ENCODE measurements at places on chromosomes 12 and 14.
A peak's percentile ranks its signal among the peaks of the same experiment; 100 is the strongest.

- DNase-seq, result no peak
Measured at GRCh38 chr12:113418213-113418879, 3.8 kb upstream of the SDSL start.

GRCh38 chr12:14249368-14249767 lies 116.1 kb upstream of the ATF7IP start:
- DNase-seq, result no peak

- no peak for DNase-seq
Measured at GRCh38 chr14:102857444-102857843, 65.0 kb upstream of the AMN start.

DNA sequence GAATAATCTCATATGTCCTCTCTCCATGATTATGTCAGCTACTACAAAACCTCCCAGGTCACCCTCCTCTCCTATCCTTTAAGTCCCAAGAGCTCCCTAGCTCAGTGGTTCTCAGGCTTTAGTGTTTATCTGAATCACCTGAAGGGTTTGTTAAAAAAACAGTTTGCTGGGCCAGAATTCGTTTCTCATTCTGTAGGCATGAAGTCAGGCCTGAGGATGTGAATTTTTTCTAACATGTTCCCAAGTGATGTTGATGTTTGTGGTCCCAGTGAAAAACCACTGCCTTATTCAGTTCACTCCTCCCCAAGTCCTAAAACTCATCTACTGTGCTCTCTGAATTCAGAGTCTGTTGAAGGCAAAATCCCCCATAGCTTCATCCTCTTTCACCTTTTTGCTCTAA lies 241.4 kb downstream of the ETNK1 start:
- DNase-seq, result no peak

DNA sequence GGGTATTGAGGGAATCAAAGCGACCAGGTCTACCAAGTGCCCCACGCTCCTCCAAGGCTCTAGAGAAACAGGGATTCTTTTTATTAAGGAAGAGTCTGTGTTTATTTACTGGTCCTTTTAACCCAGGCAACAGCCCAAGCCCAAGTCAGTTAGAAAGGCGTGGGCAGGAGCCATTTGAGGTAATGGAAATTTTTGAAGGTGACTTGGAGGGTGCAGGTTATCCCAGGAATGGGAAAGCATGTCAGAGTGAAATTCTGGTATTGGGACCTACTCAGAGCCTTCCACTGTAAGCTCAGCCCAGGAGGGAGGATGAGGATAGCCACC lies 2.9 kb downstream of the SLC6A12 start:
- no peak for DNase-seq

DNA sequence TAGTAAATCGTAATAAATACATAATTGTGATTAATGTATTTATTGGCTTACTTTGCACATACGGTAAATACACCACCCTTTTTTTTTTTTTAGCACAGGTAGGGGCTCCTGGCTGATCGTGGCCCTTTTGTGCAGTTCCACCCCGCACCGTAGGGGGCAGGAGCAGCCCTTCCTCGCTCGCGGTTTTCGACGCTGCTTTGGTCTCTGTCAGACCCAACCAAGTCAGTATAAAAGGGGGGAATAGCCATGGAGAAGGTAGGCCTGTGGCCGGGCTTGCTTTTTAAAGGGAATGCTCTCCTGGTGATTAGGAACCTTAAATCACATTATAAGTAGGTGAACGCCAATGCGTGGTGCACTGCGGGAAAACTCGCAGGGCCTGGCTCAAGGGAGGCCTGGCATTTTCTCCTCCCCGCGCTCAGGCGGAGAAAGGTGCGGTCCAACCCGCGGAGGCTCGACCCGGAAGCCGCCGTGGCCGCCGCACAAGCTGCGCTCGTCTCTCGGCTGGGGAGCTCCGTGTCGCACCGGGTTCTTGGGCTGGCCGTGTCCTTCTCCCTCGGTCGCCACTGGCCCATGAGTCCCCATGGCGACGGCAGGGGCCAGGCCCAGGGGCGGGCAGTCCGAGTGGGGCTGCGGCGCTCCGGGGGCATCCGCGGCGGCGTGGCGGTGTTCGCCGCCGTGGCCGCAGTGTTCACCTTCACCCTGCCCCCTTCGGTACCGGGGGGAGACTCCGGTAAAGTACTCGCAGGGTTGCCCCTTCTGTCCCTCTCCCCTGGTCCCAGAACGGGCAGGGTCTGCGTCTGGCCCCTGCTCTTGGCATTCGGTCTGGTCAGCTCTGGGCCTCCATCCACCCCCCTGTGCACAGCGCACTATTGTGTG lies at the start of gene TMEM260:
TSS of gene TMEM260 (plus strand) at position 454 of the 876 bp plus-strand sequence. CDS start at position 571, 117 bp downstream.
- peak; percentile 85 for DNase-seq

DNA sequence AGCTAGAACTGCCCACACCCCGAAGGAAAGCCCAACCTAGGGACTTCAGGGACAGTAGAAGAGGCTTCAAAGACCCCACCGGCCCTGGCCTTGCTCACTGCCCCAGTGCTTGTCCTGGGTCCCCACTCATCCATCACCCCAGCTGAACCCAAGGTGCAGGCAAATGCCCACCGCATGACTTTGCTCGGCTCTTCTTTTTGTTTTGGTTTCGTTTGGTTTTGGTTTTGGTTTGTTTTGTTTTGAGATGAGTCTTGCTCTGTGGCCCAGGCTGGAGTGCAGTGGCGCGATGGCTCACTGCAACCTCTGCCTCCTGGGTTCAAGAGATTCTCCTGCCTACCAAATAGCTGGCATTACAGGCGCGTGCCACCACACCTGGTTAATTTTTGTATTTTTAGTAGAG lies 9.0 kb downstream of the CCDC85C start:
- DNase-seq, result no peak

Measured in breast epithelium (tissue), 4 donors.